ENCODE measurements at places on chromosomes 4 and X.

- DNase-seq, result no peak
Measured at GRCh38 chr4:55393461-55394320, 2.1 kb upstream of the TMEM165 start.

DNA sequence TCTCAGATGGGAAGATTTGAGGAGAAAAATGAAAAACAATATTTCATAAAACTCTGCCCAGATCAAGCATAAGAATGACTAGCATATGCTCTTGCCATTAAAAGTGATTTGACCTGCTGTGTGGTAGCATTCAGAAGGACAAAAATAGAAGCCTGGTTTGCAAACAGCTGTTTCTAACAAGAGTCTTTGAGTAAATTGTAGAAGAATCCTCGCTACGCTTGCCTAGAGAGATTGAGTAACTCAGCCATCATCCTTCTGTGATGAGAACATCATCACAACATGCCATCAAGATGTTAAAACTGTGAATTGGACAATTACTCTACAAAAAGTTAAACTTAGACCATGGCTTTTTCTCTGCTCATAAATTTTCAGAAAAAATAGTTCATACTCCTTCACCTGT lies 168.9 kb upstream of the PUDP start:
- peak; percentile 85 for DNase-seq

DNA sequence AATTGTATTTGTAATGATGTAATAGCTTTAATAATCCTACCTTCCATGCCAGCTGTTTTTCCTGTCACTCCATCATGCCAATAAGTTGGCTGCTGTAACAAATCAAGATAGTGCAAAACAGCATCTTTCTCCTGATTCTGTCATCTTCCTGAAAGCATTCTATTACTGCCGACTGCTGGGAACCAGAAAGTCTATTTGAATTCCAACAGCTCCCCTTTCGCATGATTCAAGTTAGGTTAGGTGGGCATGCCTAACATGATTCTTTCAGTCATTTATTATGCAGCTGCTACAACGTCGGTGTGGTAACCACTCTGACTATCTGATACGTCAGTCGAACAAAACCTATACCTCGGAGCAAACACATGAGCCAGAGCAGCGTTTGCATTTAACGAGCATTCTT lies 127.9 kb upstream of the DMD start:
- no peak for DNase-seq

DNA sequence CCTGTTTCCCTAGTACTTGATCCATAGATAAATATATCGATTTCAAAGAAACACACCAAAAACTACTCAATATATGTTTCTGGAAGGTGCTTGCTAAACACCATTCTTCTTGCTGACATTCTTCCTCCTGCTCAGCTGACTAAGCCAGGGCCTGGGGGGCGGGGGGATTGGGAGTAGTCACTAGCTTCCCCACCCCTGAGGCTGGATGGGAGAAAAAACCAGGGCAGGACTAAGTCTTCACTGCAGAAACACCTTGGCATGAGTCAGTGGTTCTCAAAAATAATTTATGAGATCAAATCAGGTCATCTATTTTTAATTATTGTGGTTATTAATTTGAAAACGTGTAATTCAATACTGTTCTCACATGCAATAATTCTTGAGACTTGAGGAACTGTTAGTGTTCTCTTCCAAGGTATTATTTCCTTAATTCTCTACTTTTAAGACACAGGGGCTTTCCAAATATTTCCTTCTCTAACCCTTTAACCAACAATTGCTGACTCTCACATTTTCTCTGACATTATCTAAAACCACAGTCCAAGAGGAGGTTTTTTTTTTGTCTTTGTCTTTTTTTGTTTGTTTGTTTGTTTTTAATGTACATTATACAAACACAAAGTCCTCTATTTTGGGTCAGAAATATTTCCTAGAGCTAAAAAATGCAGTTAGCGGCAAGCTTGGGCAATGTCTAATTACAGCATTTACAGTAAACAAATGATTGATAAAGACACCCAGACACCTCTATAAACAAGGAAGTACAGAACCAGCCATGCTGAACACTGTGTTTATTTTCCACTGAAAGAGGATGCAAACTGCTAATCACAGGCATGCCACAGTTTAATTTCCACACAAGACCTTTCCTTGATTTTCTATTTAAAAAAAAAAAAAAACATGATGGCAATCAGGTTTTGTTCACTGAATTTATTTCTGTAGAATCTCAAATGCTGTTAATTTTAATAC lies 120.3 kb upstream of the USP9X start:
- no peak for DNase-seq

DNA sequence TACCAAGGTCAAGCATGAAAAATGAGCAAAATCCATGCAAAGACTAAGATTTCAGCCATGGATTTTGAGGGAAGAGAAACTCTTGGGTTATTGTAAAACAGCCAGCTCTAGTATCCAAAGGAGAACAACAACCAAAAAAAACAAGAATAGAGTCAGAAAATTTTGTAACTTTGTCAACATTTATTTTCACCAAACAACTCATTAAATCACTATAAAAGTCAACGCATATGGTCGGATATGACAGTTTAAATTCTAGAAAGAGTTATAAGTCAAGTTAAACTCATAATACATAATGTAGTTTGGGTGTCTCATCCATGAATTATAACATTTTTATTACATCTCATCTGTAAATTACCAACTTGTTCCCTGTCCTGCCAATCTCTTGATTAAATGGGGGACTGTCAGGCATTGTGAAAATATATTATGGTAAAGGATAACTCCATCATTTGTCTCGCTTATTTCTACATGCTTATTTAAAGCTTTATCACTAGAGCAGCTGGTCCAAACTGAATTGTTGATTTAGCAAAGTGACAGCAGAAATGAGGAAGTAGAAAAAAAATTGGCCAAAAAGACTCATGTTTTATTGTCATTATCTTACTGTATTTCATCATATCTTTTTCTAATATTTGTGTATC lies 224.8 kb upstream of the NOCT start:
- DNase-seq, result no peak

GRCh38 chr4:88752754-88753153 lies 55.1 kb upstream of the NAP1L5 start:
- no peak for DNase-seq

- no peak for DNase-seq
Measured at GRCh38 chrX:151790481-151791160, 56.1 kb downstream of the CNGA2 start.

GRCh38 chr4:7964890-7965662 lies 25.4 kb upstream of the AFAP1 start:
- no peak for DNase-seq

- no peak for DNase-seq
Measured at GRCh38 chr4:96524311-96524875, 684.5 kb downstream of the PDHA2 start.

DNA sequence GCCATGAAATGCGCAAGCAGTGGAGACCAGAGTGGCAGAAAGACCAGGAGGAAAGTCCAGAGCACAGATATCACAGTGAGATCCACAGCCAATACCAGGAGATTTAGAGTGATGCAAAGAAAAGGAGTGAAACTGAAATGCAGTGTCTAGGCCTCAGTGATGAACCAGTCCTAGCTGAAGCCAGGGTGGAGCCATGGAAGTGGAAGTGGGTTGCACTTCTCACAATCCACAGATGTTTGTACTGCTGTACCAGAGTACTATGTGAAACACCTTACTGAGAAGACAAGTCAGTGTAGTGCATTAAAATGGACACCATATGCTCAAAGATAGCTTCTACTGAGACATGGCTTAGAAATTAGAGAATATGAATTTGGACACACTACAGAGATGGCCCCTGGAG lies 403.3 kb downstream of the HNRNPD start:
- no peak for DNase-seq

- DNase-seq, result peak; percentile 7
Measured at GRCh38 chrX:12901486-12901885, 4.9 kb upstream of the TLR8 start.

All from GM04504 (cell line).